ENCODE measurements at places on chromosomes 3 and 15.
A peak's percentile ranks its signal among the peaks of the same experiment; 100 is the strongest.

DNA sequence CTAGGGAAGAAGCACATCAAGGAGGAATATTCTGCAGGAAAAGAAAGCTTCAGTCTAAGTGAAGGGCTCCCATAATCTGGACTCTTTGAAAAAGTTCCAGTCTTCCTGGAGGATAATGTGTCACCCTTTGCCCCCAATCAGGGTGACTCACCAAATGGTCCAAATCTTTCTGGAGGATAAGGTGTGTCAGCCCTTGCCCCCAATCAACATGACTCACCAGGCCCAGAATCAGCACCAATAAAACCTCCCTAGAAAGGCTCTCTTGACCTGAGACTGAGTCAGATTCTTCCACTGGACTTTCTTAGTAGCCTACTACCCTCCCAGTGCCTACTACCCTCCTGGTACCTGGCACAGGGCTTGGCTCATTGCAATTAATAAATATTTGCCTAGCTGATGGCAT is 9.5 kb upstream of the ARL14 start:
- peak; percentile 3 for DNase-seq

DNA sequence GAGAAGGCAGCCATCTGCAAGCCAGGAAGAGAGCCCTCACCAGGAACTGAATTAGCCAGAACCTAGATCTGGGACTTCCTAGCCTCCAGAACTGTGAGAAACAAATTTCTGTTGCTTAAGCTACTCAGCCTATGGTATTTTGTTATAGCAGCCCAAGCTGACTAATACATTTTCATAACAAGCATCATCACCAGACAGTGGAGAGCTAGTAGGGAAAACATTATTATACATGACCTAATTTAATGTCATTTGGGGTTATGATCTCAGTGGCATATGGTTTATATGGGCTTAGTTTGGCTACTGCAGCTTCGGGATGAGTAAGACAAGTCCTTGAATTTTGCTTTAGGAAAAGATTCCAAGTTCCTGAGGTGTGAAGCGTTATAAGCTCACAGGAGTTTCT is 35.6 kb downstream of the LNP1 start:
- DNase-seq: no peak

DNA sequence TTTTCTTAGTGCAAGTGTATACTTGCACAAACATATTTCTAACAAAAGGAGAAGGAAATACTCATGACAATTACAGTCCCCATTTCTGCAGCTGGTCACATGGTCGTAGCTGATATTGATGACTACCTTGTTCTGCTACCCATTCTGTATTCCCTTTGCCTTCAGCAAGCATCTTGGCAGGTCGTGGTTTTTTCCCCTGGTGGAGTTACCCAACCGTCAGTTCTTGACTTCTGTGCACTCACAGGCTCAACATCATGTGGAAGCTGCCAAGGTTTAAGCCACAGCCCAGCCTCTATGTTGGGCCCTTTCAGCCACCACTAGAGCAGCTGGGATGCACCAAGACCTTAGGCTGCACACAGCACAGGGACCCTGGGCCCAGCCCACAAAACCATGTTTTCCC is 56.1 kb downstream of the VGLL3 start:
- DNase-seq: no peak

DNA sequence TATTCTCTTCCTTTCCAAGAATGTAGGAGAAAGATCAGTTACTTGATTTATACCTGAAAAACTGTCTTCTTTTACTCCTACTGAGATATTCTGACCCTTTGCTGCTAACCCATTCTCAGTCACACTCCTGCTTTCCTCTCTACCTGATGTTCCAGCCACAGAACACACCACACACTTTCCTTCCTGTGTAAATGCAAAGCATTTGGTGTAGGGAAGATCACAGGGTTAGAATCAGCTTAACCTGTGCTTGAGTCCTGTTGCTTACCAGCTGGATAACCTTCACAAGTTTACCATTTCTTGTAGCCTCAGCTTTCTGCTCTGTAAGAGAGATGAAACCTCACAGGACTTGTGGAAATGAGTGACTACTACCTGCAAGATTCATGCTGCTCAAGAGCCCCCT is 489.8 kb upstream of the GOLIM4 start:
- DNase-seq: no peak

DNA sequence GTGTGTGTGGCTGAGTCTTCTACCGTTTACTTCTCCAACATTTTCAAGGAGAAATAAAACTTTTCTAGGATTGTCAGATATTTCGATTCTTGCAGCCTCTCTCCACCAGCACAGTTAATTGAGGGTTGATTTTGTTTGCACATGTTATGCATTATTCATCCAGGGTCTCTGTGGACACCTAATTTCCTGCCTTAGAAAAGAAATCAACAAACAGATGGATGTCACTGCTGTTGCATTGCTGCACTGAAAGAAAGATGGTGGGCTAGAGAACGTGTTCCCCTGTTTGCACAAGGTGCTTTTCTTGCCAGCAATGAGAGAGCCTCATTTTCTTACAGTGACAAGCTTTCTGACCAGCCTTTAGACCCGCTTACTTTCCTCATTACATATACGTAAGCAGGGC is 150.0 kb downstream of the CLSTN2 start:
- DNase-seq: no peak

- DNase-seq: peak; percentile 59
Measured at GRCh38 chr3:57596495-57597126, 533 bp downstream of the ARF4 start.

DNA sequence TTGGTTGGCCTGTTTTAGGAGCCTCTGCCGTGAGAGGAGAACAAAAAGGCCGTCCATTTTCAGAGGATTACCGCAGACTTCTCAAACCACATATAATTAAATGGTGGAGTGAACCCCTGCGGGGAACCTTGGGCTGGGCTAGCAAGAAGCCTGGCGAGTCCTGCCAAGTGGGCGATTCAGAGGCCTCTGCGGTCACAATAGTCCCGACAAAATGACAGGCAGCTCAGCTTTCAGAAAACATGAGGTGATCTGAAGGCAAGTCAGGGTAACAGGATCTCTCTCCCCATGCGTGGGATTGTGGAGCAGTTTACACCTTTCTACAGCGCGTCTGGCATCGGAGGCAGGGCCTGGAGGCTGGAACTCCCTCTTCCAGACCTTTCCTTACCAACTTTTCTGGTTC is 134.8 kb downstream of the ASB7 start:
- DNase-seq: no peak

- DNase-seq: peak; percentile 50
Measured at GRCh38 chr15:82571722-82572222, 31.5 kb upstream of the RPS17 start.

GRCh38 chr3:123374016-123374415 is 74.9 kb downstream of the ADCY5 start:
- no peak for DNase-seq

DNA sequence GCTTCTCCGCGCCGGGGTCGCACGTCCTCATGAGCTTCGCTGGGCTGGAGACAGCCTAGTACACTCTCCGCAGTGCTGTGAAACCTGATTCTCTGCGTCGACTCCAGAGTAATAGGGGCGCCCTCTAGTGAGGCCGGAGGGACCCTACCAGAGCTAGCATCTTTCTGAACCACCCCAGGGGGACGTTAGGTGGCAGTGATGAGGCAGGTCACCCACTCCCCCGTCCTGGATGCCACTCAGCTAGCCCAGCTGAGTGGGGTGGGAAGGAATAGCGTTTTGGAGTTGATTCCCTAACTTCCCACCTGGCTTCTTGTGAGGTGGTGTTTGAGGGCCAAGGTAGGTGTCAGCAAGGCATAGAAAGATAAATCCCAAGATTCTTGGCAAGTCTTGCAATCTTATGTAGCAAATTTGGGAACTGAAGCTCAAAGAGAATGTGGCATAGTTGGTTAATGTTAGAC is 4.0 kb downstream of the DUOXA2 start:
- peak; percentile 91 for DNase-seq

GRCh38 chr15:29102911-29103823 is 166.5 kb downstream of the NSMCE3 start:
- no peak for DNase-seq

DNA sequence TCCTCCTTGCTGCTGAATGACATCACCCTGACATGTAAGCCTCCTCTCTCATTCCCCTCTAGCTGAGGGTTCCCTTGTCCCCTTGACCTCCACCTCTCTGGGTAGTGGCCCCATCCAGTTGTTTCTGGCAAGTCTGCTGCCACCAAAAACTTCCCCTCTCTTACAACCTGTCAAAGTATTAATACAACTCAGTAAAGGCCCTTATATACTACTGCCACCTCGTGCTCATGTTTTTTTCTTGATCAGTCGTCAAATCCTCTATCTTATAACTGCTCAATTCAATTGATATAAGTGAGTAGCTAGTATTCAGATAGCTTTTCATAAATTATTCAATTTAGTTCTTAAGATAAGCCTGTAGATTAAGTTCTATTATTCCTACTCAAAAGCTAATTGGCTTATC is 249.6 kb downstream of the MBNL1 start:
- no peak for DNase-seq

- DNase-seq: no peak
Measured at GRCh38 chr3:65749066-65749465, 289.7 kb downstream of the MAGI1 start.

DNA sequence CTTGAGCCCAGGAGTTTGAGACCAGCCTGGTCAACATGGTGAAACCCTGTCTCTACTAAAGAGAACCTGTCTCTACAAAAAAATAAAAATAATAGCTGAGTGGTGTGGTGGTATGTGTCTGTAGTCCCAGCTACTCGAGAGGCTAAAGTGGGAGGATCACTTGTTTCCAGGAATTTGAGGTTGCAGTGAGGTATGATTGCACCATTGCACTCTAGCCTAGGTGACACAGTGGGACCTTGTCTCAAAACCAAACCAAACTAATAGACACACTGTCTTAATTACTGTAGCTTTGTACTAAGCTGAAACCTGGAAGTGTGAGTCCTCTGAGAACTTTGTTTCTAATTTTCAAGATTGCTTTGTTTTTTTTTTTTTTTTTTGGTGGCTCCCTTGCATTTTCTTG is 30.4 kb downstream of the MGA start:
- DNase-seq: no peak

GRCh38 chr3:191198932-191199331 is at the start of gene OSTN:
Gene OSTN, plus strand, starts transcription at chr3:191199241. Its CDS starts 13,292 bp downstream, at chr3:191212533.
- DNase-seq: no peak

DNA sequence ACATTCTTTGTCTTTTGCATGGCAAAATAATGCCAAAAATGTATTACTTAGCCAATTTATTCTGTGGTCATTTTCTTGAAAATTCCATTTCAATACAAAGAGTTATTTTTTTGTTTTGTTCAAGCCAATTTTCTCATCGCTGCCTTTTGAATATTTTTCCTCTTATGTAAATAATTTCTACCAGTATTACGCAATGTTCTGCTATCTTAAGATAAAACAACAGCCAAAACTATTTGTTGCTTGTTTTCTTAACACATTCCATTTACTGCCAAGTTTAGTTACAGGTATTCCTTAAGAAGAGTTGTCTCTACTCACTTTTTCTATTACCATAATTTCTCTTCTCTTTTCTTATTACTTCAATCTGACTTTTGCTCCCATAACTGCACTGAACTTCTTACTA is 163.1 kb downstream of the ROBO1 start:
- no peak for DNase-seq

- DNase-seq: no peak
Measured at GRCh38 chr3:45968706-45969105, 25.4 kb downstream of the CXCR6 start.

- no peak for DNase-seq
Measured at GRCh38 chr3:130515755-130516154, 1.2 kb upstream of the COL6A6 start.

GRCh38 chr3:49606427-49606826 is 52.1 kb downstream of the BSN start:
- DNase-seq: no peak

DNA sequence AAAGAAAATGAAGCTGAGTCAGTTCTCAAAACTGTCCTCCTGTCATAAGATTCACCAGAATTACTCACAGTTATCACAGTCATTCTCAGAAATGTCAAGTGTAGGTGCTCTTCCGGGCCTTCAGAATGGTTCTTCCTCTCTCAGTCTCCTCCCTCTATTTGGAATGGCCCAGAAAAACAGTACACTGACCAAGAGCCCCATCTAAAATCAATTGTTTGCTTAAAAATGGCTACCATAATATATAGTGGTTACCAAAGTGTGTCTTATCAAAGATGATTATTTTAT is 99.8 kb downstream of the MECOM start:
- DNase-seq: no peak

- DNase-seq: no peak
Measured at GRCh38 chr3:104956620-104957345, 409.9 kb upstream of the ALCAM start.

DNA sequence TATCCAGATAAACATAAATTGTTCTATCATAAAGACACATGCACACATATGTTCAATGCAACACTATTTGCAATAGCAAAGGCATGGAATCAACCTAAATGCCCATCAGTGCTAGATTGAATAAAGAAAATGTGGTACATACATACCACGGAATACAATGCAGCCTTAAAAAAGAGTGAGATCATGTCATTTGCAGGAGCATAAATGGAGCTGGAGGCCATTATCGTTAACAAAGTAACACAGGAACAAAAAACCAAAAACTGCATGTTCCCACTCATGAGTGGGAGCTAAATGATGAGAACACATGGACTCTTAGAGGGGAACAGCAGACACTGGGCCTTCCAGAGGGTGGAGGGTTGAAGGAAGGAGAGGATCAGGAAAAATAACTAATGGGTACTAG is 79.2 kb downstream of the SH3GL3 start:
- no peak for DNase-seq

DNA sequence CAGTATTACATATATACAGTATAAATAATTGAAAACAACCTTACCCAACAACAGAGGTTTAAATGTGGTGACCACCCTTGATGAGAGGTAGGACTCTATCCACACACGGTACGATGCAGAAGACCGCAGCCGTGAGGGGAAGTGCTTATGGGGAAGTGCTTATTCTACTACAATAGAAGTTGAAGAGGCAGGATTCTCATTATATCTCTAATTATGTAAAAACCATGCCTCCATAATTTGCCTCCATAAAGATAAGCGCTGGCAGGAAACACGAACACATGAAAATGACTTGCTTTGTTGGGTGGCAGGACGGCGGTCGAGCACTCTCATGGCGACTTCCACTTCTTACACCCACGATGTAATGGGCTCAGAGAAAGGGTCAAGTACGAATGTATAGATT is 7.2 kb upstream of the MUC13 start:
- no peak for DNase-seq
